SJCRH30 (cell line): ENCODE measurements at places on chromosomes 13 and 19. TPM values are rescaled to one million over a fixed set of nuclear protein-coding genes. Genes with fewer than 3 reads are reported as not detected.

- no peak for DNase-seq
These were observed 1243.5 kb downstream of the EFNB2 start for GRCh38 chr13:105291987-105292386.

DNA sequence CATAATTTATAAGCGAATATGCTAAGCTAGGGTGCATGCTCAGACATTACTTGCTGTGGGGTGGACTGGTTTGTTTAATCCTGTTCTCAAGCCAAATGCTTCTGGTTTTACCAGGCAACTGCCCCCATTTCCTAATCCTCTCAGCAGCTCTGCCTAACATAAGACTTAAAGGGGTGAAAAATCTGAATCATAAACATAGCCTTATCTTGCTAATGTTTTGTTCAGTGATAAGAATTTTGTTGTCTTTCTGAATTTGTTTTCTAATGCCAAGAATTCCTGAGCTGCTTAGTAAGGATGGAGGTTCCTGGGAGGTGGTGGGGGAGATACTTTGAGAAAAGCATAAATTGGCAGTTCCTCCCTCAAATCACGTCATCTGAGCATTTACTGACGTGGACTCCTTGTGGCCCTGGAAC is 42.7 kb downstream of the ING1 start:
- no peak for DNase-seq

DNA sequence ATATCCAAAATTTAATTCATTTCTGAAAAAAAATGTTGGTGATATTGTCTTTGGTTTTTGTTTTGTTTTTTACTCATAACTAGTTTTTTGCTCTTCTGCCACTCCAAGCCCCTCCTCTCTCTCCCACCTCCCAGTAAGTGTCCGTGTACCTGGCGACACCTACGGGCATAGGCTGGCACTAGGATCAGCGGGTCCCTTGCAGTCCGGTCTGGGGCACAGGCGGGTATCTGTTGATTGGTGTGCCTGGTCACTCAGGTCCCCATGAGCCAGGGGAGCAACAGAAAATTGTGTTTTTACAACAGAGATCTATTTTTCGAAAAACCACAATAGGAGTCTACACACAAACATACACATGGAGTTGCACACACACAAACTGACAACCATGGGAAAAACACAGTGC is 104.8 kb downstream of the ZIC5 start:
- no peak for DNase-seq

- no peak for DNase-seq
These were observed 33.4 kb downstream of the ALG5 start for GRCh38 chr13:36965767-36966166.

The NLRP8 gene
- 0.08 TPM in 1 of 2 replicates, not detected in the other for total RNA-seq

The KLK15 gene
- total RNA-seq: not detected in 2 replicates

GRCh38 chr19:45971260-45971902 is 2.3 kb downstream of the NOVA2 start:
- DNase-seq: no peak

- DNase-seq: no peak
These were observed 68.6 kb downstream of the RAB20 start for GRCh38 chr13:110492679-110493593.

DNA sequence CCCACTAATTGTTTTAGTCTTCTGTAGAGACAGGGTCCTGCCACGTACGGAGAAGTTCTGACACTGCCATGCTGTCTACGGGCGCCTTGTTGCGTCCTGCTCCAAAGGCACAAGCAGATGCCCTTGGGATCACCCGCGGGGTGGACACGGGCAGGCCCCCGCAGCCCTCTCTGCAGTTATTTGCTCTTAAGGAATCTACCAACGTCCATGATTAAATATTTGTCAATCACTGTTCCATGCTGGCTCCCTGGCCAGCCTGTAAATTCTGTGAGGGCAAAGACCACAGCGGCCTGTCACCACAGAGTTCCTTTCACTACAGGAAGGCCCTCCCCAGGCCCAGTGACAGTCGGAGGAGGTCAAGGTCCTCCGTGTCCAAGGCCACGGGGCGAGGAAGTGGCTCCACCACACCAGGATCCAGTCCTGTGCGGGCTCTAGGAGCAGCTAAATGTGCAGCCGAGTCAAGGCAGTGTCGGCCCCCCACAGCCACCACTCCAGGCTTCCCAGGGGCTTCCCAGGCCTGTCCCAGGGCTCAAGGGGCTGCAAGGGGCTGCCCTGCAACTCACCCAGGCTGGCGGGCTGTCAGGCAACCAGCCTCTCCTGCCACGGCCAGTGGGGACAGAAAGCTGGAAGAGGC is 2.1 kb downstream of the RNF126 start:
- DNase-seq: no peak

DNA sequence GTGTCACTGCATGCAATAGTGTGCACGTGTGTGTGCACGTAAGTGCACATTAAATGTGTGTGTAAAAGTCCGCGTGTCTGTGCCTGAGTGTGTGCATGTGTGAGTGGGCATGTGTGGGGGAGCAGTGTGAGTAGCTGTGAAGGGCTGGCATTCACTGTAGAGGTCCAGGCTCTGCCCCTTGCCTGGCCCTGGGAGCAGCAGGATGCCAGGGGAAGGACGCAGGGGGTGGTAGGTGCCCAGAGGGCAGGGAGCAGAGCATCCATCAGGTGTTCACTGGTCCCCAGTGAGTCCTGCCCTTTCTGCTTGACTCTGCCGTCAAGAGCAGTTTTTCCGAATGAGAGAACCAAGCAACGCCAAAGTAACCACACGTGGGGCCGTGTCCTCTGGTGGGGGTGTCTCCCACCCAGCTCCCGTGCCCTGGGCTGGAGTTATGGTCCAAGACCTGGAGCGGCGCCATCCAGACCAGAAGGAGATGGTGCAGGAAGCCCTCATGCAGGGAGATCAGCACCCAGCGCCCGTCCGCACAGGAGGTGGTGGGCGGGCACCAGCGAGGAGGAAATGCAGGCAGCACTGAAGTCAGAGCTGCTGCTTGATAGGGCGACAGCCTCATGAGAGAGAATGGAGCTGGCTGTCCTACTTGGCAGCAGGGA is 68.5 kb downstream of the TEX29 start:
- DNase-seq: no peak

- DNase-seq: no peak
These were observed 59.9 kb upstream of the SLAIN1 start for GRCh38 chr13:77637588-77637987.

- DNase-seq: no peak
These were observed 82.4 kb upstream of the IRS2 start for GRCh38 chr13:109868578-109869311.

DNA sequence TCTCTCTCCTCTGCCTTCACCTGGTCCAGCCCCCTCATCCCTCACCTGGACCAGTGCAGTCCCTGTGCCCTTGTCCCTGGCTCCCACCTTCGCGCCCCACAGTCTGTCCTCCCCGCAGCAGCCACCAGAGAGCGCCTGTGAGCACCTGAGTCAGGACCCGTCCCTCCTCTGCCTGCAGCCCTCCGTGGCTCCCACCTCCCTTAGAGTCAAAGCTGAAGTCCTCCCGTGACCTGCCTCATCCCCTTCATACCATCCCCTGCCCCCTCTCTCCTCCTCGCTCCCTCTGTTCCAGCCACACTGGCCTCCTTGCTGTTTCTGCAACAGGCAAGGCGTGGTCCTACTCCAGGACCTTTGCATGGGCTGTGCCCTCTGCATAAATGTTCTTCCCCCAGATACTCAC is 10.3 kb downstream of the CELF5 start:
- no peak for DNase-seq

The CEACAM3 gene
- not detected in 2 replicates for total RNA-seq

DNA sequence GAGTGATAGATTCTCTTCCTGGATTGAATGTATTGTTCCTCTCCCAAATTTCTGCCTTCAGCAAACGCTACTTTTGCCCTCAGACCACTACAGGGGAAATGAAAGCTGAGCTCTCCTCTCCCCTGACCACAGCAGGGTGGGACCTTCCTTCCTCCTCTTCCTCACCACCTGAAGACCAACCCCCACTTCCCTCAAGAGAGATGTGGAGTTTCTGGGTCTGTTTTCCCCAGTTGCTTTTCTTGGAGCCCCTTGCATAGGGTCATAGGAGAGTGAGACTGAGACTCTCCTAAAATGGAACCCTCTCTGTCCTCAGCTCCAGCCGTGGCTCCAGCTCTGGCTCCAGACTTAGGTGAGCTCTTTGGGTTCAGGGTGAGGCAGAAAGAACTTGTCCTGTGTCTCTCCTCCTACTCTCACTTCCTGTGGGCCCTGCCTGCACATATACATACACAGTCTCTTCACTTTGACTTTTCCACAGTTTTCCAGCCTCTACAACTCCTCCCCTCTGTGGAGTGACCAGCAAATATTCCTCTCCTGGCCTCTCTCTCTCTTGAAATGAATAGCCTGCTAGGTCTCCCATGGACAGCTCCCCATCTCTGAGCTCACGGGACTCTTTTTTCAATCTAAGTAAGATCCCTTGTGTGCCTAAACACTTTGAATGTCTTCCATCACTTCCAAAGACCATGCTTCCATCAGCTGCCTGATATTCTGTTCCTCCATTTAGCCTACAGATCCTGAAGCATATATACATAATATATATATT is 19.2 kb upstream of the ZNF175 start:
- DNase-seq: no peak

DNA sequence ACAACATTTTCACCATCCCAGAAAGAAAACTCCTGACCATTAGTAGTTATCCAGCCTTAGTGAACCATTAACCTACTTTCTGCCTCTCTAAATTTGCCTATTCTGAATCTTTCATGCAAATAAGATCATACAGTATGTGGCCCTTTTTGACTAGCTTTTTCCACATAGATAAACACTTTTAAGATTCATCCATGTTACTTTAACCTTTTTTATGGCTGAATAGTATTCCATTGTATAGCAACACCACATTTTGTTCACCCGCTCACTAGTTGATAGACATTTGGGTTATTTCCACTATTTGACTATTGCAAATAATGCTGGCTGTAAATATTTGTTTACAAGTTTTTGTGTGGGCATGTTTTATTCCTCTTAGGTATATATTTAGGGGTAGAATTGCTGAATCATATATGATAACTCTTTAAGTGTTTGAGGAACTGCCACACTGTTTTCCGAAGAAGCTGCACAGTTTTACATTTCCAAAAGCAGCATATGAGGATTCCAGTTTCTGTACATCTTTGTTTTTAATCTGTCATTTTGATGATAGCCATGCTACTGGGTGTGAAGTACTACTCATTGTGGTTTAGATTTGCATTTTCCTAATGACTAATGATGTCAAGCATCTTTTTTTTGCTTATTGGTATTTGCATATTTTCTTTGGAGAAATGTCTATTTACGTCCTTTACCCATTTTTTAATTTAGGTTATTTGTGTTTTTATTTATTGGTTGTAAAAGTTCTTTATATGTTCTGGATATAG is 17.1 kb downstream of the COG6 start:
- no peak for DNase-seq

GRCh38 chr13:59666504-59666903 is 497.2 kb downstream of the DIAPH3 start:
- DNase-seq: no peak

The ZNF90 gene
- 7.9 and 11.4 TPM in 2 replicates for total RNA-seq

DNA sequence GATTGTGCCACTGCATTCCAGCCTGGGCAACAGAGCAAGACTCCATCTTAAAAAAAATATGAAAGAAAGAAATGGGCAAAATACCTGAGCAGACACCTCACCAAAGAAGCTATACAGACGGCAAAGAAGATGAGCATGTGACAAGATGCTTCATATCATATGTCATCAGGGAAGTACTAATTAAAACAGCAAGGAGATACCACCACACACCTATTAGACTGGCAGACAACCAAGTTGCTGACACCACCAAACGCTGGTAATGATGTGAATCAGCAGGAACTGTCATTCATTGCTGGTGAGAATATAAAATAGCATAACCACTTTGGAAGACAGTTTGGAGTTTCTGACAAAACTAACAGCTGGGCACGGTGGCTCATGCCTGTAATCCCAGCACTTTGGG is 11.5 kb upstream of the TFDP1 start:
- DNase-seq: no peak

DNA sequence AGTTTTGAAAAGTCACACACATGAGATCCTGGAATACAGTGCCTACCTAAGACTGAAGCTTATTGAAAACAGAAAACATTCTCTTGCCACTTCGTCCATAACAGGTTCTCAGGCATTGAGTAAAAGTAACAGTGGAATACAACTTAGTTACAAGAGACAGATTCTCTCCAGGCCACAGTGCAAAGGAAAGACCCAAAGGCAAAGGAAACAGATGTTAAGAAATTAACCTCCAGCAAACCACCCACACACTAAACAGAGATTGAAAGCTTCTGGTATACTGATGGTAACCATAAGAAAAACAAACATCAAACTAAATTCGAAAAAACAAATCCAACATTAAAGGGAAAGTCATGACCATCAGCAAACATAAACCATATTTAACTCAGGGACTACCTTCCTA is 914.7 kb downstream of the SLITRK5 start:
- no peak for DNase-seq

DNA sequence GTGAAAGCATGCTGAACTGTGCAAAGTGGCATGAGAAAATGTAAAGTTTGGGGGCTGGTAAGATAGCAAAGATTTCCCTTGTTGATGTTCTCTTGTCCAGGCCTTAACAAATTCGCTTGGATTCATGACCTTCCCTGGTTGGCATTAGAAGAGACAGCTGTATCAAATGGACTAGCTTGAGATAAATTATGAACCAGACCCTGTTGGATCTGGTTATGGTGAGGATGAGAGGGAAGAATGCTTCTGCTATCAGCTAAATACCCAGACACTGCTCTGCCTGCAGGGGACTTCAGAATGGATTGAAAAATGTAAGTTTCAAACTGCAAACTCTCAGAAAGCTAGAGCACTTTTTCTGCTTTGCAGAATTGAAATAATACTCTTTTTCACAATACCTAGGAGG is 135.2 kb downstream of the EFNB2 start:
- no peak for DNase-seq

The SEMA6B gene
- total RNA-seq: 108 and 116 TPM in 2 replicates

DNA sequence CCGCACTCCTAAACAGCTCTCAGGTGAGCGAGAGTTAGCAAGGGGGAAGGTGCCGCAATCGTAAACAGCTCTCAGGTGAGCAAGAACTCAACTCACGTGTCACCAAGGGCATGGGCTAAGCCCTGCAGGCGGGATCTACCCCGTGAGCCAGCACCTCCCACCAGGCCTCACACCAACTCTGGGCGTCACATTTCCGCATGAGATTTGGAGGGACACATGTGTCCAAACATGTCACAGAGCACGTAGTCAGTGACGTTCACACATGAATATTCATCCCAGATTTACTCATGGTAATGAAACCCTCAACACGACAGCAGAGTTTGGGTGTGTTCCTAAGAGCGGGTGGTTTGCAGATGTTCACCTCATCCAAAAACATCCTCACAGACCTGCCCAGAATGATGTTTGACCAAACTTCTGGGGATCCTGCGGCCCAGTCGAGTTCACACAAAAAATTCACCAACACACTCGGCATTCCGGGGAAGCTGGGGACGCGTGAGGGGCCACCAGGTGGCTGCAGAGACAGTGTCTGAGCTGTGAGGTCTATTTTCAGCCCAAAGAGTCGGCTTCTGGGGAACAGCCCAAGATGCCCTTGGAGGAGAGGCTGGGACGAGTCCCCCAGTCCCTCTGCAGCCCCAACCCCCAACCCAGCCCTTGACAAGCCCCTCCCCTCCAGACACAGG is 19.6 kb downstream of the C2CD4C start:
- no peak for DNase-seq

DNA sequence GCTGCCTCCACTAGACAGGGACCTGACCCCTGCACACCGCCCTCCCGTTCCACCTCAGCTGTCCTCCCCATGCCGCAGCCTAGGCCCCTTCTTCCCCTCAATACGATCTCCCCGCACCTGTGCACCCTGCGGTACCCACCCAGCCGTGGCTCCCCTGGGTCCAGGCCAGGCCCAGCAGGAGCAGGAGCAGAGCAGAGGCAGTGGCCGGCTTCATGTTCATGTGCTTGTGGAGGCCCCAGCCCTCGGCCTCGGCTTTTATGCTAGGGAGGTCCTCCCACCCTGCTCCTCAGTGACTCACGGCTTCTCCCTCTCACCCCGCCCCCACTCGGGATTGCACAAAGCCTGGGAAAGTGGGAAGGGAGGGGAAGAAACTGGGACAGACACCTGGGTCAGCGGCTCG is 11.4 kb upstream of the KRTDAP start:
- DNase-seq: no peak
